Activated T-cell treated with anti-CD3 and anti-CD28 coated beads, Interleukin-2, amount 50 U/mL, for 72 hours (primary cell): ENCODE measurements at places on chromosomes 7 and 10. TPM values are rescaled to one million over a fixed set of nuclear protein-coding genes. Genes with fewer than 3 reads are reported as not detected.

SSBP1 gene
- total RNA-seq, result 126 TPM

AKR1D1 gene
- not detected for total RNA-seq

ODAD2 gene
- total RNA-seq, result 0.10 TPM

SLC26A4 gene
- total RNA-seq, result 7.9 TPM

CXCL12 gene
- total RNA-seq, result not detected

CRYGN gene
- 0.35 TPM for total RNA-seq

GRCh38 chr7:152909683-152910544 is 150.4 kb downstream of the ACTR3B start:
- DNase-seq, result no peak
- H3K4me3 ChIP-seq, result no peak overlapping the region
- H3K27me3 ChIP-seq, result no peaks in the 10 kb centered on the region
- H3K4me1 ChIP-seq, result no peaks in the 10 kb centered on the region

DNA sequence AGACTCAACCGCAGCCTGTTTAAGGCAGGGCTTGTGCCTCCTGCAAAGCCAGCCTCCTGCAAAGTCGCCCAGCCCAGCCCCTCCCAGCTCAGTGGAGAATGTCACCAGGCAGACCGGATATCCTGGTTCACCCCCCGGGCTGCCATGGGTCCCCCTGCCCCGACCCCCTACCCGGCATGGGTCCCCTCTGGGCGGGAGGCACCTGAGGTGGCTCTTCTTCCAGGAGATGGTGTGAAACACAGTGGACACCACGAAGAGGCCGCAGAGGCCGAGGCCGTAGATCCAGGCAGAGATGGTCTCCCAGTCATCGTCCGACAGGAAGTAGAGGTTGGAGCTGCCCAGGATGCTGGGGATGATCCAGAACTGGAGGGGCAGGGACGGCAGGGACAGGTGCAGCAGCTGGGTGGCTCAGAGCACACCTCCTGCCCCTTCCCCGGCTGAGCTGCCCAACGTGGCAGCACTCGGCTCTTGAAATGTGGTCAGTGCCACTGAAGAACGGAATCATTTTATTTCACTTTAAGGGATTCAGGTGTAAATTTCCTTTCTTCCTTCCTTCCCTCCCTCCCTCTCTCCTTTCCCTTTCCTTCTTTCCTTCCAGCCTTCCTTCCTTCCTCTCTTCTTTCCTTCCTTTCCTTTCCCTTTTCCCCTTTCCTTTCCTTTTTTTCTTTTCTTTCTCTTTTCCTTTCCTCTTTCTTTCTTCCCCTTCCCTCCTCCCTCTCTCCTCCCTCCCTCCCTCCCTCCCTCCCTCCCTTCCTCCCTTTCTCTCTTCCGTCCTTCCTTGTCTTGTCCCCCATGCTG is 36.7 kb upstream of the RADIL start:
- H3K27ac ChIP-seq, result no peak overlapping the region
- no peaks in the 10 kb centered on the region for H3K27me3 ChIP-seq
- no peaks in the 10 kb centered on the region for H3K4me1 ChIP-seq
- no peak for DNase-seq

DNA sequence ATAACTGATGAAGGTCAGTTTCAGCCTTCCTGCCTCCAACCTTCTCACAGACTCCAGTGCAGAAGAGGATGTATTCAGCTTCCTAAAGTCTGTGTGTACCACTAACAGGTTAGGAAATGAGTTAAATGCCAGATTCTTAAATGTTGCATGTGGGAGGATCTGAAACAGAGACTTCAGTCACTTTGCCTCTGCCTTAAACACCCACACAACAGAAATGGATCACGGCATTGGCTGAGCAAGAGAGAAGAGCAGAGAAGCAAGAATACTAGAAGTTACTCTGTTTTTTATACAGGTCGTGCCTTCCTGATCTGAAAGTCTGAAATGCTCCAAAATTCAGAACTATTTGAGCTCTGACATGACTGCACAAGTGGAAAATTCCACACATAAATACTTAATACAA is 98.9 kb upstream of the ARHGAP21 start:
- no peaks in the 10 kb centered on the region for H3K36me3 ChIP-seq
- DNase-seq, result peak; percentile 49
- peaks cover 5% of the 10 kb centered on the region for H3K27me3 ChIP-seq
- H3K4me3 ChIP-seq, result peak overlapping the region; percentile 3

- peaks cover 92% of the 10 kb centered on the region for H3K27me3 ChIP-seq
- H3K4me1 ChIP-seq, result peaks cover 44% of the 10 kb centered on the region
- peak overlapping the region; percentile 68 for H3K4me3 ChIP-seq
- no peak overlapping the region for H3K27ac ChIP-seq
- H3K36me3 ChIP-seq, result no peaks in the 10 kb centered on the region
- no peak for DNase-seq
Observed at GRCh38 chr10:101134299-101135127, 3.4 kb downstream of the TLX1 start.

GRCh38 chr7:99325001-99325493 is 651 bp upstream of the ARPC1A start:
- no peaks in the 10 kb centered on the region for H3K27me3 ChIP-seq
- DNase-seq, result no peak
- peak overlapping the region; percentile 95 for H3K4me3 ChIP-seq
- peaks cover 34% of the 10 kb centered on the region for H3K4me1 ChIP-seq

DNA sequence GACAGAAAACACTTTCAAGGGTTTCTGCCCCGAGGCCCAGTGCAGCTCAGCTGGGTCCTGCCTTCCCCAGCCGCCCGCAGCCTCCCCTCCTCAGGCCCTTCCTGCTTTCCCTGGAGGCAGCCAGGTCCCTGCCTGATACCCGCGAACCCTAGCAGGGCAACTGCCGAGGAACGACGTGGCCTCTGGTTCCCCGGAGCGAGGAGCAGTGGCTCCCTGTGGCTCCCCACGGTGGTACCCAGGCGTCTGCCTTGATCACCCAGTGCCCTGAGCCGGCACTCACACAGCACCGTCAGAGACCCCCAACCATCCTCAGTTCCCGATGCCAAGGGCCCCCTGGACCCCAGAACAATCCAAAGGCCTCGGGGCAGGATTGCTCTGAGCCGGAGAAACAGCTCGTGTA is 58.3 kb downstream of the CFAP46 start:
- no peak overlapping the region for H3K4me3 ChIP-seq
- DNase-seq, result no peak
- no peak overlapping the region for H3K27ac ChIP-seq
- H3K4me1 ChIP-seq, result no peaks in the 10 kb centered on the region

GRCh38 chr7:135490783-135491182 is 19.1 kb downstream of the CNOT4 start:
- H3K4me1 ChIP-seq, result peaks cover 13% of the 10 kb centered on the region
- H3K36me3 ChIP-seq, result peaks cover 1% of the 10 kb centered on the region
- H3K27ac ChIP-seq, result no peak overlapping the region
- no peak for DNase-seq

- no peak for DNase-seq
- H3K4me1 ChIP-seq, result peaks cover 6% of the 10 kb centered on the region
- no peak overlapping the region for H3K4me3 ChIP-seq
- peaks cover 13% of the 10 kb centered on the region for H3K36me3 ChIP-seq
- no peak overlapping the region for H3K27ac ChIP-seq
Observed at GRCh38 chr7:65931685-65932084, 50.3 kb downstream of the GUSB start.

GRCh38 chr10:109282510-109282909 is 640.8 kb downstream of the XPNPEP1 start:
- no peaks in the 10 kb centered on the region for H3K36me3 ChIP-seq
- no peaks in the 10 kb centered on the region for H3K27me3 ChIP-seq
- H3K4me1 ChIP-seq, result no peaks in the 10 kb centered on the region
- H3K27ac ChIP-seq, result no peak overlapping the region
- H3K4me3 ChIP-seq, result no peak overlapping the region

- no peaks in the 10 kb centered on the region for H3K36me3 ChIP-seq
- no peaks in the 10 kb centered on the region for H3K4me1 ChIP-seq
- DNase-seq, result no peak
- H3K27me3 ChIP-seq, result peaks cover 40% of the 10 kb centered on the region
- H3K4me3 ChIP-seq, result no peak overlapping the region
Observed at GRCh38 chr7:132351954-132352499, 224.2 kb downstream of the PLXNA4 start.

DNA sequence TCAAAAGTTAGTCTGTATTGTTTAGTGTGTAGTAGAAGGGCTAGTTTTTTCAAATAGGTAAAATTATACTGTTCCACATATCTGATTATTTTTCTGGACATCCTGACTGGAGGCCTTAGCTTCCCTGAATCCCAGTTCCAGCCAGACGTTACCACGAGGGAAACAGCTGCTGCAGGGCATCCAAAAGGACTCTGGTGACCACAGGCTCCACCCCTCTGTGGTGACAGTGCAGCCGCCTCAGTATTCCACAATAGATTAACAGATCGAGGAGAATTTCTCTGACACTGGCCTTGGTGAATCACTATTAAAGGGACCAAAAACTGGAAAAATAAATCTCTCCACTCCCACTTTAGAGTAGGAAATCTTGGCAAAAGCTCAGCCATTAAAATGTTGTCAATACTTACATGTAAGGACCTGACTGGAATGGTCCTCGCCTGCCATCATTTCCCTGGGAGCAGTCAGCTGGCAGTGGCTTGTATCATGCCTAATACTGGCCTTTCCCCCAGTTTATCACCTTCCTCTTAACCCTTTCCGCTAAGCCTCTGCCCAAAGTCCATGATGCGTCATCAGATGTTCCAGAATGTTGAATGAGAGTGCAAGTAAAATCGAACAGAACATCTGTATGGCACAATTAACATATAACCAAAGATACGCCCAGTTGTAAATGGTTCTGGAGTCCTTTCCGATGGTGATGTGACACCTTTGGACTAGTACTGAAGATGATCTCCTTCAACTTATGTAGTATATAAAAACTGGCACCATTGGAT is 31.6 kb downstream of the ENO4 start:
- no peak for DNase-seq
- H3K27ac ChIP-seq, result no peak overlapping the region
- no peaks in the 10 kb centered on the region for H3K4me1 ChIP-seq
- no peaks in the 10 kb centered on the region for H3K36me3 ChIP-seq
- H3K4me3 ChIP-seq, result no peak overlapping the region

DNA sequence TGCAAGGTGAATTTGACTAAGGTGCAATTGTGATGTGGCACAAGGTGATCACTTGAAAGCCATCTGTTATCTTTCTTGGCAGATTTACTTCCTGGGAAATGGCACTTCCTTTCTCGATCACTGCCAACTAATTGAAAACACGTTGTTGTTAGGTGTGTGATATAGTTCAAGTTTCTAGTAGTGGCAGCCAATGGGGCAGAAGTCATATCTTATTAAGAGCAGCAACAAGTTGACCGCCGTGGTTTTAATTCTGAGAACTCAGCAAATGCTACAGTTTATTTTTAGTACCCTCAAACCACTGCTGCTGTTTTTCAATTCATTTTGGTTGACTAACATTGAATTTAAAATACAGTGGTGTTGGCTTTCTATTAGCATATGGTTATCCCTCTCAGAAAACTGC is 1.6 kb downstream of the CHN2 start:
- H3K4me3 ChIP-seq, result peak overlapping the region; percentile 6
- no peak overlapping the region for H3K27ac ChIP-seq
- H3K4me1 ChIP-seq, result peaks cover 16% of the 10 kb centered on the region
- no peak for DNase-seq
- peaks cover 58% of the 10 kb centered on the region for H3K27me3 ChIP-seq

DNA sequence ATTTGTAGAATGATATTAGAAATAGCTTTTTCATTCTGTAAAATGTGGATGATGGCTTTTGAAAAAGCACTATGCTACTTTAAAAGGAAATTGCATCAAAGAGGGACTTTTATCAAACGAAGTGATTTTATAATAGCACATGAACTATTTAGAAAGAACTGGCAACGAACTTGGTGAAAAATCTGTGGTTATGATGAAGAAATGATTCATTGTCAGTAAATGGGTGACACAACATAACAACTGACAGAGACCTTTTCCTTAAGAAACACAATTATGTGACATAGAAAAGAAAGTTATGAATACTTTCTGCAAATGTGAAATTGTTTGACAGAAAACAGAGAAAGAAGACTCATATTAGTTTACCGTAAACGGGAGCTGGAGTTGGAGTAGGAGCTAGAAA is 60.7 kb upstream of the LAMB4 start:
- peak overlapping the region; percentile 56 for H3K4me3 ChIP-seq
